Activated CD4-positive, alpha-beta T cell treated with anti-CD3 and anti-CD28 coated beads for 24 hours (primary cell): ENCODE measurements at places on chromosomes 5 and 9.

DNA sequence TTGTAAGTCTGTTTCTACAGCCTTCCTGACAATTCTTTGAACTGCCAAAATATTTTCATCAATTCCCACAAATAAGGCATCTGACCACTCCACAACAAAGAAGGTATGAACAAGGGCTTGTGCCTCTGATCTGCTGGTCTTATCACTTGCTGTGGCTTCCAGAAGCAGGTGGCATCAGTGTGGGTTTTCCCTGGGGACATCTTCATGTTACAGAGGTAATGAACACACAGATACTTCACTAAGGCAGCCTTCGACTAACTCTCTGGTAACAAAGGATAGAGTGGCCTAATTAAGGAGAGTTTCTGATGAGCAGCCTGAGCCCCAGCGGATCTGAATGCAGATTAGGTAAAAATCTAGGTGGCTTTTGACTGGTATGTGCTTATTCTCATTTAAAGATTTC lies 15.2 kb upstream of the ERAP2 start:
- no peak for DNase-seq

DNA sequence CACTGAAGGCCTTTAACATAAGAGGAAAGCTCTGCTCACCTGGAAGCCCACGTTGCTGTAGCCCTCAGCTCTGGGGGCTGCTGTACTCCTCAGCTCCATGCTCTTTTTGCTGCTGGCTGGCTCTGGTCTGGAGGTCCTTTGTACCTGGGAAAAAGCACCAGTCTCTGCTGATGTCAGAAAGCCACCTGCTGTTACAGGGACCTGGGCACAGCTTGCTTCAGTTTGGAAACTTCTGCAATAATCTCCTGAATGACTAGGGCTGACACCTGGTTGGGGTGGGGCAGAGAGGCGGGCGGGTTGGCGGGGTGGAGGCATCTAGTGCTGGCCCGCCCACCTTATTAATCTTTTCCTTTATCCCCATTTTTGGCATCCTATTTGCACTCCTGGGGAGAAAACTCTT lies at the start of gene SLC28A3:
SLC28A3 (minus strand) TSS at position 224 of the 400 bp plus-strand sequence; CDS start at position 99, 125 bp downstream.
- no peak for DNase-seq

GRCh38 chr5:107119656-107120055 lies 551.1 kb downstream of the EFNA5 start:
- no peak for DNase-seq

GRCh38 chr9:35618854-35619799 lies 914 bp upstream of the CD72 start:
- DNase-seq = no peak

GRCh38 chr5:87653242-87653641 lies 240.5 kb upstream of the CCNH start:
- no peak for DNase-seq

GRCh38 chr5:337563-338130 lies 16.1 kb downstream of the AHRR start:
- DNase-seq = no peak

GRCh38 chr9:130240410-130241197 lies 25.0 kb upstream of the HMCN2 start:
- DNase-seq = no peak

DNA sequence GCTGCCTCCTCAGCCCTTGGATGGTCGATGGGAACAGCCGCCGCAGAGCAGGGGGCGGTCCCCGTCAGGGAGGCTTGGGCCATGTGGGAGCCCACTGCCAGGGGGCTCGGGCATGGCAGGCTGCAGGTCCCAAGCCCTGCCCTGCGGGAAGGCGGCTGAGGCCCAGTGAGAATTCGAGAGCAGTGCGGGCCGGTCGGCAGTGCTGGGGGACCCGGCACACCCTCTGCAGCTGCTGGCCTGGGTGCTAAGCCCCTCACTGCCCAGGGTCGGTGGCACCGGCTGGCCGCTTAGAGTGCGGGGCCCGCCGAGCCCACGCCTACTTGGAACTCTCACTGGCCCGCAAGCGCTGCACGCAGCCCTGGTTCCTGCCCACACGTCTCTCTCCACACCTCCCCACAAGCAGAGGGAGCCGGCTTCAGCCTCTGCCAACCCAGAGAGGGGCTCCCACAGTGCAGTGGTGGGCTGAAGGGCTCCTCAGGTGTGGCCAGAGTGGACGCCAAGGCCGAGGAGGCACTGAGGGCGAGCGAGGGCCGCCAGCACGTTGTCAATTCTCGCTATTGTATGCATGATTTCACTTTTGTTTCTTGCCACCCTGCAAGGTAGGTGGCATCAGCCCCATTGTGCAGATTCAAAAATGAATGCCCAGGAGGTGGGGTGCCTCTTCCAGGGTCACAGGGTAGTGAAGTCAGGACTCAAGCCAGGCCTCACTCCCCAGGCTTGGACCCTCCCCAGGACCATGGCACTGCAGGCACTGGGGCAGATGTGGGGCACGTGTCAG lies 48.6 kb downstream of the COL15A1 start:
- no peak for DNase-seq

GRCh38 chr5:37685816-37686215 lies 154.0 kb downstream of the GDNF start:
- no peak for DNase-seq

GRCh38 chr9:71112866-71113265 lies 8.6 kb downstream of the TRPM3 start:
- no peak for DNase-seq

DNA sequence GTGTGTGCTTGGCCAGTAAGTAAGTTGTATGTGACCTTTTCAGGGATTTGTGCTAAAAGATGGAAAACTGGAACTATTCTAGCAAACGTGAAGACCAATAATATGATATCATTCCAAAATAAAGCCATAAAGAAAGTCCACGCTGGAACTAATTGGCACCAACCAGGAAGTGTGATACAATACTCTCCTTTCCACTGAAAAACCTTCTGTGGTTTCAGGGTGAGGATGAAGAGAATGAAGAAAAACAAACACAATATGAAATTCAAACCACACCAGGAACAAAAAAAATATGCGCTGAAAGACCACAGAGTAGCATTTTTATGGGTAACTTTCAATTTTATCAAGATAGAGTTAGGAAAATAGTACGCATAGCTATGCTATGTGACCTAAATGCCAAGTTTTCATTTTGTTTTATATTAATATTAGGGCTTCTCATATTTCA lies 105.8 kb downstream of the EFNA5 start:
- no peak for DNase-seq

GRCh38 chr5:88746438-88746882 lies 136.5 kb downstream of the MEF2C start:
- no peak for DNase-seq

DNA sequence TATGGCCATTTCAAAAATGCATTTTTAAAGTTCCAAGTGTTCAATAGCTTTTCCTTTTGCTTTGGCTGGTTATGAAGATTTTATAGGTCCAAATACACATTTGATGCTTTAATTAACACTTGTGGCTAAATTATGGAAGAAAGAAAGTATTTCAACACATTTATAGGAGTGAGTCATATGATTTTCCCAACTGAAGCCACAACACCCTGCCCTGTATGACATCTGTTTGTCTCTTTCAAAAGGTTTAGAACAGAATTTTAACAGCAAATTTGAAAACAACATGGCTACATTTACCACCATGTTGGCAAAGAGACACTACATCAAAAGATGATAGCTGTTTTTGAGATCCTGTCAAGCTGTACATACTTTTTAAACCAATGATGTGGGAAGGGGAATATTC lies 99.4 kb downstream of the TMEM174 start:
- no peak for DNase-seq

- no peak for DNase-seq
Observed at GRCh38 chr5:132704875-132705274, 31.1 kb downstream of the IL4 start.

GRCh38 chr9:134297083-134297410 lies 29.2 kb upstream of the RXRA start:
- DNase-seq = no peak

DNA sequence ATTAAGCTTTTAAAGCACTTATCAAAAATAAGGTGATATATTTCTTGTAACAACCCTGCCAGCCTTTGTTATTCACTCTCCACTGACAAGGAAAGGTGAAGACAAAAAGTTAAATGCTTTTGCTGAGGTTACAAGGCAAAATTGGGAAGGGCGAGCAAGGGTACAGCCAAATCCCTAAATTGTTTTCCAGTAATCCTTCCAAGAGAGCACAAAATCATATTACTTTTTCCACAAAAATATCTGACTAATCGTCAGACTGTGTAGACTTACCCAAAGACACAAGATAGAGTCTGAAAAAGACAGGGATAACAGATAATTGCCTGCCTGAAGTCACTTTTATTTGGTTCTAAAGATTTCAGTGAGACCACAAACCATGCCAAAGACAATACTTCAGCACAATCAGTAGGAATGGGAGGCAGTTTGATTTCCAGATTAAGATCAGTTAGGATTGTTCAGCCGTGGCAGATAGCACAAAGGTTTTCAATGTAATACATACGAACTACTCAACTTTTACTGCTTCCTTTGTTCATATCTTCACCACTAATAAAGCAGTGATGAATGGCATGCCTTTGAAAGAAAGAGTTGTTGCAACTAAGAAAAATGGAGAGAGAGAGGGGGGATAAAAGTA lies 383.8 kb upstream of the TUSC1 start:
- no peak for DNase-seq

DNA sequence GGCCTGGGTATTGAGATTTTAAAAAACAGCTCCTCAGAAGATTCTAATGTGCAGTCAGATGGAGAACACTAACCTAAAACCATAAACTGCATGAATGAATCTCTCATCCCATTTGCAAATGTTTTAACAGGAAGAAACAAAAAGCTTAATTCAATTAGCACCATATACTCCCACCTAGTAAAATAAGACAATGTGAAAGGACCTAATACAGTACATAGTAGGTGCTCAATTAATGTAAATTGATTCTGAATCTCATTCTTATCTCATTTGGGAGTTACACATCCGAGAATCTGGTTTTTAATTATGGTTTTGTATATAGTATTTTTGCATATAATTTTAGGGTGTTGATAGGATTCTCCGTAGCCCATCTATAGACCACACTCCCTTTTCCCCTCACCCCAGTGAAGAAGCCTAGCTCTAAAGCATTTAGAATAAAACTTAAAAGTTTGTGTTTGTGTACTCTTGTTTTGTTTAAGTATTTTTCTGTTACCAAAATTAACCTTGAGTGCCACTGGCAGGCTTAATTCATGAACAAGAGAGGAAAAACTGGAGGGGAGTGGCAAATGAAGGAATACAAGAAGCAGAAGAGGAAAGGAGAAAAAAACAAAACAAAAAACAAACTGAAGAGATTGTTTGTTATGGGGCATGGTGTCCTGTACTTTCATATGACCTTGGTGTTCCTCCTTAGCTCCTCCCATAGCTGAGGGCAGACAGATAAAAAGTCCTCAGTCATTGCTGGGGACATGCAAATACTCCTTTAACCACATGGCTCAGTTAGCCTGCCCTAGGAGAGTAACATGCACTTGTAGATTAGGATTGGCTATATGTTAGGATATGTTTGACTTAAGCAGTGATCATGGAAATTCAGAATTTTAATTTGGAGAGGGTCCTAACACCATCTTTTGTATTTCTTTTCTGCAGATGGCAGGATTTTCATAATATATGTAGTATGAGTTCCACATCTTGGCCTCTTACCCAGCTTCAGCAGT lies 1.2 kb downstream of the RNF14 start:
- DNase-seq = no peak

GRCh38 chr9:134712243-134712642 lies 70.6 kb downstream of the COL5A1 start:
- DNase-seq = no peak

GRCh38 chr9:123067136-123067535 lies 33.7 kb downstream of the GPR21 start:
- DNase-seq = no peak

GRCh38 chr5:6719417-6719816 lies 6.2 kb downstream of the TENT4A start:
- DNase-seq = no peak

GRCh38 chr9:18071651-18072060 lies 402.3 kb upstream of the ADAMTSL1 start:
- no peak for DNase-seq
